ENCODE measurements at places on chromosomes 4 and X.

DNA sequence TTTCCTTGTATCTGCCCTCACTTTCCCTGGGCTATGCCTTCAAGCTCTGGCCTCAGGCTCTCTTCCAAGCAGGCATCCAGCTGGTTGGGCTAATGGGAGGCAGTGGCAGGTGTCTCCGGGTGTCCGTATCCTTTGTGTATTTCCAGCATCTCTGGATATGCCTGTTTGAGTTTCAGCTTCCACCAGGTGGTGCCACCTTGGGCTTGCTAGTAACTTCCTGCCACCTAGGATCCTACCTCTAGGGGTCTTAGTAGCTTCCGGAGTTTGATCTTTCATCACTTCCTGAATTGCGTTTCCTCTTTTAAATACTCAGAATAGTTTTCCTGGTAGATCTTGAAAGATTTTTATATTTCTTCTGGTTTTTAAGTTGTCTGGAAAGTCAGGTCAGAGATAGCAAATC, 23.2 kb upstream of the ANOS1 start:
- no peak for DNase-seq

- no peak for DNase-seq
Measured at GRCh38 chr4:138460477-138461414, 218.6 kb upstream of the SLC7A11 start.

DNA sequence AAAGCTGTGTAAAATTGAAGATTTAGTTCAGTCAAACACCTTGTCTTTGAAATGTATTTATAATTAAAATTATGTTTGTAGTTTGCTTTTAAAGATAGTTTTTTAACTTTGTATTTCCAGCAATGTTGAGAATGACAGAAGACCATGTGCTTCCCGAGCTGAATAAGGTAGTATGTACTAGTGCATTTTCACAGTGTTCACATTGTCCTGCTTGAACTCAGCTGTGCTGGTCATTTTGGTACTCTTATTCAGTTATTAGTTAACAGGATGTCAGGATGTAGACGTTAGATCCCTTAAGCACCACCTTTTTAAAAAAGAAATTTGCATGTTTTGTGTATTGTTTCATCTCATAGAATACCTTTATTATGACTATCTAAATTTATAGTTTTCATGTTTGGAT, 28.4 kb downstream of the ANAPC4 start:
- no peak for DNase-seq

- DNase-seq: no peak
Measured at GRCh38 chr4:185654311-185654710, 119.0 kb upstream of the PDLIM3 start.

DNA sequence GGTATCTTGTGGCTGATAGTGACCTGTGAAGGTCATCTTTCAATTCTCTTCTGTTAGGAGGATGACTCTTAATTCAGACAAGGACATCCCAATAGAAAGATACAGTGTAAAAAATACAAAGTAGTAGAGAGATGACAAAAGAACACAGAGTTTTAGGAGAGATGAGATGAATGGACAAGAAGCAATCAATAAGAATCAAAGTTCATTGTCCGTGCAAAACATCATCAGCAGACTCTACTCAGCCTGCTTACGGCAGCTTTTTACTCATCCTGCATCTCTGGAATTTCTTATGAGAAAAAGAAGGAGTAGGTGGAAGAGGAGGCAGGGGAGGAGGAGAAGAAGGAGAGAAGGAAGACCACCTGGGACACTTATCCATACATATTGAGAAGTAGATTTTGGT, 2131.7 kb downstream of the ARAP2 start:
- DNase-seq: no peak

GRCh38 chrX:11304829-11305228, 11.6 kb downstream of the AMELX start:
- no peak for DNase-seq

DNA sequence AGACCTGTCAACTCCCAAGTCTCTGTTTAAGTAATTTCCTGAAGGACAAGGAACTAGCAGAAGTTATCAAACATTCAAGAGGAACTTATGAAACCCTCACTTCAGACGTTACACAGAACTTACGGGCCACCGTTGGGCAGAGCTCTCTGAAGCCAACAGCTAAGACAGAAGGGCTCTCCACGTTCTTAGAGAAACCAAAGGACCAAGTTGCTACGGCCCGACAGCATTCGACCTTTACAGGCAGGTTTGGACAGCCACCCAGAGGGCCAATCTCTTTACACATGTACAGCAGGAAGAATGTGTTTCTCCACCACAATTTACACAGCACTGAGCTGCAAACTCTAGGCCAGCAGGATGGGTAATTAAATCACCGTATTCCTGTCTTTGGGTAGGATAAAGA, 705.1 kb upstream of the GRID2 start:
- DNase-seq: no peak

GRCh38 chr4:80173401-80173800, 23.9 kb upstream of the PRDM8 start:
- DNase-seq: peak; percentile 68

- DNase-seq: no peak
Measured at GRCh38 chrX:68923147-68923546, 94.3 kb downstream of the EFNB1 start.

DNA sequence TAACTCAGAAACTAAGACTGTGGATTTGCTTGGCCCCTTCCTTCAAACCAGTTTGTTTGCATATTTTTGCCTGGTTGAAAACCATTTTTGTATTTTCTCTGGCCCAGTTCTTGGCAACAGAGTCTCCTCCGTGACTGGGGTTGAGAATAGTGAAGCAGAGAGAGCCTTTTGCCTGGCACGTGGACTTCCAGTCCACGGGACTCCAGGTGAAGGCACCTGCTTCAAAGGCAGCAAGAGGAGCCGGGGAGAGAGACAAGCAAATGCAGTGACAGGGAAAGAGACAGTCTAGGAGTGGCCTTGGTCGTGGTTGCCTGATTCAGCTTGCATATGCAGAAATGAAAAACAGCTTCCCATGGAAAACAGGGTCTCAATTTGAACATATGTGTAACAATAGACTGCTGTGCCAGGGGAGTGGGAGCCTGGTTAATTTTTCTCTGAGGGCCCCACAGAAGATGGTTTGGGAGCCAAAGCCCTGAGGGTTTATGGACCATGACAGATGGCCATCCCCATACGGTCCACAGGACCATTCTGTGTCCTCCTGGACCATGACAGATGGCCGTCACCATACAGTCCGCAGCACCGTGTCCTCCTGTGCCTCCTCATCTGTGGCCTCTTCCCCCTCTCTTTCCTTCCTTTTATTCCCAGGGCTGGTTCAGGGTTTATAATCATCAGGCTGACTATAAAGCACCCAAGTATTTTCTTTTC, 272.2 kb upstream of the RASGEF1B start:
- no peak for DNase-seq

- no peak for DNase-seq
Measured at GRCh38 chr4:173960398-173960797, 323.1 kb downstream of the FBXO8 start.

GRCh38 chr4:33116871-33117270, 2396.7 kb downstream of the PCDH7 start:
- DNase-seq: no peak

GRCh38 chr4:108473163-108473720, 147.1 kb upstream of the RPL34 start:
- no peak for DNase-seq

DNA sequence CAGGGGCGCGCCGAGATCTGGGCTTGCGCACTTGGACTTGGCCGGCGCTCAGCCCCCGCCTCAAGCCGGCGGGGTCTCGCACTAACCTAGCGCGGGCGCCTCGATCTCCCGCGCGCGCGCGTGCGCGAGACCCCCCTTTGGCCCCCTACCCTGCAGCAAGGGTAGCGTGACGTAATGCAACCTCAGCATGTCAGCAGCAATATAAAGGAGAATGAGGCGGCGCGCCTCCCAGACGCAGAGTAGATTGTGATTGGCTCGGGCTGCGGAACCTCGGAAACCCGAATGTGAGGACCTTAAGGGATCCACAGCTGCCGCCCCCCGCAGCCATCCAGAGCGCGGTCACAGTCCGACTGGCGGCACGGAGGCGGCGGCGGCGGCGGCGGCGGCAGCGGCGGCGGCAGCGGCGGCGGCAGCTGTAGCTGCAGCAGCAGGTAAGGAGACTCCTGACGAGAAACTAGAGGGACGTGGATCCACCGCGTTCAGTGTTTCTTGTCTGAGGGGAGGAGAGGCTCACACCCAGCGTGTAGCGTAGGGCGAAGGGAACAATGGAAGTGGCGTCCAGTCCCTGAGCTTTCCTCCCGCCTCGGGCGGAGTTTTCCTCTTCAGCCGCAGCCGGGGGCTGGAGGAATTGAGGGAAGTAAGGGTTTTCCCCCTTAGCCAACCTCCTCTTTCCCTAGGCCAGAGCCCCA, at the start of the genes SATL1 and ZNF711:
Gene SATL1 (minus strand): TSS at position 19 of the 689 bp plus-strand sequence. CDS start 134,811 bp downstream, outside the sequence.
Gene ZNF711 (plus strand): TSS at position 231 of the 689 bp plus-strand sequence. CDS start 3,582 bp downstream, outside the sequence.
- DNase-seq: peak; percentile 27

- DNase-seq: peak; percentile 41
Measured at GRCh38 chr4:183348706-183349659, 26.8 kb upstream of the CLDN24 start.

DNA sequence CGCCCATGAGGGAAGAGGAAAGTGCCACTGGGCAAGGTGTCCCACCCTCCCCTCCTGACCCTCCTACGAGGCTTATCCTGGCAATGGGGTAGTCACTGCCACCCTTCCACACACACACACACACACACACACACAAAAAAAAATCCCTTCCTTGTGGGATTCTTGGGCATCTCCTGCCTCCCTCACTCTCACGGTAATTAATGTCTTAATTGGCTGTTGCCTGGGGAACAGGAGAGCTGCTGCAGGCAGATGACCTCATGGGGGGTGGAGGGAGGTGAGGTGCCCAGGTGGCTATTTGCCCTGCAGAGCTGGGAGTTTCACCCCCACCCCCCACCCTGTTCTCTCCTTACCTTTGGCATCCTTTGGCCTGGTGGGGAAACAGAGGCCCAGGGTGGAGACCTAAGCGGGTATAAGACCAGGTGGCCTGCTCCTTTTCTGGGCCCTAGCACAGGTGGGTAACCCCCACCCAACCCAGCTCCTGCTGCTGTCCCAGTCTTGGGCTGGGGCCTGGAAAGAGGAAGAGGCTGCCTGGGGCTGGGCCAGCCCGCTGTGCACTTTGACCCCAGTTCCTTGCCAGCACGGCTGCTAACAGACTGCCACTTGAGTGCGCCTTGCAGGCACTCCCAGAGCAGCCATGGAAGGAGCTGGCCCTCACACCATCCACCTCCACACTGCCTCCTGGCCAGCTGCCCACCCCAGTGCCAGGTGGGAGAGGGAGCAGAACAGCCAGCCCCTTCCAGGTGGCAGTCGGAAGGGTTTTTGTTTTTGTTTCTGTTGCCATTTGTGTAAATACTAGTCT, 12.6 kb downstream of the EFNB1 start:
- no peak for DNase-seq

GRCh38 chr4:64857815-64858214, 448.6 kb upstream of the TECRL start:
- DNase-seq: no peak

DNA sequence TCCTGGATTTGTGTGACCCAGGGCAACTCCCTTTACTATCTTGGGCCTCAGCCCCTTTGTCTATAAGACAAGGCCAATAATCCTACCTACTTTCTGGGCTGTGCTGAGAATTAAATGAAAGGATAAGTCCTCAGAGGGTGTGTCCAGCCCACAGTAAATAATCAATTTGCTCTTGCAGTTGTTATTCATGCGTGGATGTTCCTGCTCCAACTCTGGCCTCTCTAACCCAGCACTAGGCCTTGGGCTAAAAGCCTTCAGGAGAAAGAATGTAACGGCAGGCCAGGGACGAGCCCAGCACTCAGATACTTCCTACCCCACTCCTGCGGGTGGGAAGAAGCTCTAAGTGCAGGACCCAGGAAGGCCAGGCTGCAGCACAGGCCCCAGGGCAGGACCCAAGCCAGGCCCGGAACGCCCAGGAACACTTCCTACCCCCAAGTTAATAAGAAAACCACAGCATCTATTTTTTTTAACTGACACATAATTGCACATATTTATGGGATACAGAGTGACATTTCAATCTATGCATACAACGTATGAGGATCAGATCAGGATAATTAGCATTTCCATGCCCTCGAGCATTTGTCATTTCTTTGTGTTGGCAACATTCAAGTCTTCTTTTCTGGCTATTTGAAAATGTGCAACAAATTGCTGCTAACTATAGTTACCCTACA, 179.6 kb upstream of the RBPJ start:
- DNase-seq: no peak

- DNase-seq: no peak
Measured at GRCh38 chrX:119492463-119492862, 24.2 kb downstream of the SLC25A5 start.

DNA sequence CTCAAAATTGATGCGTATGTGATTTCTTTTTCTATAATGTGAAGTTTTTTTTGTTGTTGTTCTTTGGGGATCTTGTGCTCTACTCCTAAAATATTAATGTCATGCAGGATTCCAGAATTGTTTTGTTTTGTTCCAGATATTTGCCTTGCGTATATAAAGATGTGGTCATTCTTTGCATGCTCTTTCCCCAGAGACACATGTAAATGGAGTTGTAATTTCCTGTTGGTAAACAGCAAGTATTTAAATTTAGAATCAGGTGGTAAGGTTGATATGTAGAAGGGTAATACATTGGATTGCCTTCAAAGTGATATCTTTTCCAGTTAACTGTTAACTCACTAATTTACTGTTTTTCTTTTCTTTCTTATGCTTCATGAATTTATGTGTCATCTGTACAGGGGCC, 23.1 kb upstream of the MAGED1 start:
- DNase-seq: no peak

GRCh38 chr4:124642846-124643245, 69.7 kb downstream of the ANKRD50 start:
- no peak for DNase-seq

- DNase-seq: no peak
Measured at GRCh38 chrX:103480526-103480925, 38.8 kb downstream of the RAB40A start.

GRCh38 chr4:107793996-107794395, 30.7 kb upstream of the SGMS2 start:
- no peak for DNase-seq

DNA sequence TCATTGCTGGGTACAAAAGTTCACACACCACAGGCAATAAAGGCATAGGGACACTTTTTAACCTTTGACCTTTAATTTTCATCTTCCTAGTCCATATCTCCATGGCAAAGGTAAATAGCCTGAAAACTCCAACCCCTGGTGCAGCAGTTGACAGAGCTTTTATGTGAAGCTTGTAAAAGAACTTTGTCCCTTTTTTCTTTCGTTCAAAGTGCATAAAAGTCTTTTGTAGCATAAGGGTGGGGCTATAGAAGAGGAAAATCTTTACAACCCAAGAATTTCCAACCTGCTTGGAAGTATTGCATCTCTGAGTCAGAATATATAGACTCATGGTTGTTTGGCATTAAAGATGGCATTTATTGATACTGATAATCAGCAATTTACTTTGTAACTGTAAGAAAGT, 20.4 kb downstream of the POF1B start:
- no peak for DNase-seq

DNA sequence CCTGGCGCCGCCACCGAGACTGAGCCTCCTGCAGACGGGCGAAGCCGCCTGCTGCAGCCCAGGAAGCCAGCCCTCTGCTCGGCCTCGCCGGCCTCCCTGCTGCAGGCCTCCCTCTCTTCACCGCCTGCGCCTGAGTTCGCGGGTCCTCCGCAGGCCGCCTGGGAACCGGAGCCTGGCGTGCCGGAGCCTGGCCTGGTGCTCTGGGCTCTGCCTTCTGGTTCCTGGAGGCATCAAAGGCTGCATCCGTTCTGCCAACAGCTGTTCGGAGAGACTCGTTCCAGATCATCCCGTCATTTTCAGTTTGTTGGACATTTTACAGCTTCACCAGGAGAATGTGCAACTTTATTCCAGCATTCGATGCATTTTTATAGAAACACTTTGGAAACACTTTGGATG, 178.0 kb downstream of the DCLK2 start:
- no peak for DNase-seq

Measured in CD4-positive, alpha-beta T cell treated with Interferon alpha-2 for 1 hour (primary cell).